Upper lobe of right lung (tissue), 1 donor: ENCODE measurements at places on chromosomes 2 and 18. TPM values are rescaled to one million over a fixed set of nuclear protein-coding genes. Genes with fewer than 3 reads are reported as not detected.

DNA sequence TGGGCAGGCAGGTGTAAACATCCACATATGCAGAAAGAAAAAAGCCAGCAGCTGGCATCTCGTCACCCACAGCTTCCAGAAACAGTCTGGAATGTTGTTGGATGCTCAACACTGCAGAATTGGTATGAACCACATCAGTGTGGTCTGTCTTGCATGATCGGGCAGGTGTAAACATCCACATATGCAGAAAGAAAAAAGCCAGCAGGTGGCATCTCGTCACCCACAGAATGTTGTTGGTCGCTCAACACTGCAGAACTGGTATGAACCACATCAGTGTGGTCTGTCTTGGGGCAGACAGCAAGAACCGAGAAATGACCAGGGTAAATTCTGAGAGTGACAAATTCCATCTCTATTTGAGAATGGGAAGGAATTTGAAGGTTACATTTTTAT lies 39.6 kb downstream of the DOCK10 start:
- no peak overlapping the region for H3K4me3 ChIP-seq
- no peak for DNase-seq
- no peak overlapping the region for H3K27ac ChIP-seq
- H3K27me3 ChIP-seq = no peaks in the 10 kb centered on the region
- H3K4me1 ChIP-seq = no peaks in the 10 kb centered on the region

The PAX3 gene
- total RNA-seq = not detected

DNA sequence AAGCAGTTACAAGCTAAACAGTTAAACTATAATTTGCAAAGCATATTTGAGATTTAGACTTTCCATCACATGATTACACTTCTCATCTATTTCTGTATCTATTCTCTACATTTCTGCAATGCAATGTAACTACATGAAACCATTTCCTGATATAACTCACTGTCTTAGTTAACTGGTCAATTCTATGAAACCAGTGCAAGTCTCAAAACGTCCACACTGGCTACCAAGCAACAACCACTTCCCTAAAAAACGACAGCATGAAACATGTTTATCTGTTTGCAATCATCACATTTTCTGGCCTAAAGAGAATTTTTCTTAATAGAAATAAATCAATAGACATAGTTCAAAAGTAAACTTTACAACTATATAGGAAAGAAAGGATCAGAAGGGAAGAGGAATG lies 17.4 kb downstream of the FECH start:
- no peak for DNase-seq
- no peak overlapping the region for H3K27ac ChIP-seq
- no peaks in the 10 kb centered on the region for H3K4me1 ChIP-seq
- H3K27me3 ChIP-seq = no peaks in the 10 kb centered on the region
- no peak overlapping the region for H3K4me3 ChIP-seq
- H3K36me3 ChIP-seq = peaks cover 67% of the 10 kb centered on the region

The CCDC121 gene
- total RNA-seq = 4.2 TPM

The OTOS gene
- not detected for total RNA-seq
